ENCODE measurements at places on chromosomes 1 and 21.

DNA sequence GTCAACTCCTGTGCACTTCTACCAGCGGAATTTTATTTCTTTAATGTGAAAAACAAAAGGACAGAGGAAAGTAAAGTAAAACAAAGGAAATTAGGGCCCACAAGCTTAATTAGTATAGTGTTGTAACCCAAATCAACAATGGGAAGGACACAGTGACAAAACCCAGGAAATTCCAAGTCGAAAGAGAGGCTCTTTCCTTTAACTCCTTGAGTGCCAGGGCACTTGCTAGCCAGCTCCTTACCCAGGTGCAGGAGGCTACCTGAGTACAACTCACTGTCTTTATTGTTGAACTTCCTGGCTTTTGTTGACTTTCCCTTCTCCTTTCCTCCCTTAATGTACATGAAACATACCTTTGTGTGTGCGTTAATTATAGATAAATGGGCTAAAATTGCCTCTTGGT is 55.0 kb downstream of the PEX14 start:
- DNase-seq, result no peak

DNA sequence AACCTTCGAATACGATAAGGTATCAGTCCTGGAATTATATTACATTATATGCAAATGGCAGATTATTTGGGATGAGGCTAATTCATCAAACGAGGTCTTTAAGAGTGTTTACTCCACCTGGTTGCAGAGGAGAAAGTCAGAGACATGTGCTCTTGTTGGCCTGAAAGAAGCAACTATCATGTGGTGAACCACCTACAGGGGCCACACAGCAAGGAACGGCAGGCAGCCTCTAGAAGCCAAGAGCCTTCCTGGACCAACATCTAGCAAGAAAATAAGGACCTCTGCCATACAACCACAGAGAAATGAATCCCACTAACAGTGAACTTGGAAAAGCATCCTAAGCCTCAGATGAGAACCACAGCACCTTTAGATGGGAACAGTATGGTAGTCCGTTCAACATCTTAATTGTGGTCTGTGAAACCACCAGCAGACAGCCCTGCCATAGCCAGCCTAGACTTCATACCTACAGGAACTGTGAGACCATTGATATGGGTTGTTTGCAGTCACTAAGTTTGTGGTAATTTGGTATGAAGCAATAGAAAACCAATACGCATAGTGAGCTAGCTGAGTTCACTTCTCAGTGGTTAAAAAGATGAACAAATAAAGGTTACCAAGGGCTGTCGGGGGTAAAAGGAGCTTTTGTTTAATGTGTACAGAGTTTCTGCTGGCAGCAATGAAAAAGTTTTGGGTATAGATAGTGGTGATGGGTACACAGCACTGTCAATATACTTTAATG is 345.7 kb upstream of the RUNX1 start:
- DNase-seq, result no peak

DNA sequence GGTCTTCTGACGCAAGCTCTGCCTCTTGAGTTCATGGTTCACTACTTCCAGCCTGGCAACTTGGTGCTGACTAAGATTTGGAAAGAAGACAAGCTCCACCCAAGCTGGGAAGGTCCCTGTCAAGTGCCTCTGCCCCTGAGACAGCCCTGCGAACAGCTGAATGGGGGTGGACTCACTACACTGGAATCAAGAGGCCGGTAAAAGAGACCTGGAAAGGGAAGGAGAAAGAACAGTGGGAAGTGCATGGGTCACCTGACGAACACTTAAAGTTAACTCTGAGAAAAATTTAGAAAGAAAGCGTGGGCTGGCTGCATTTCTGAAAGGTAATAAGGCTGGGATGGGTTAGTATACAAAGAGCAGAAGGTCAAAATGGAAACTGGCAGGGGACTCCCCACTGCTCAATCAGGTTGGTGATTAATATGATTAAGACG is 26.1 kb upstream of the ZNF496 start:
- DNase-seq, result no peak

- DNase-seq, result no peak
These were observed 82.7 kb downstream of the BCAR3 start for GRCh38 chr1:93598861-93599439.

DNA sequence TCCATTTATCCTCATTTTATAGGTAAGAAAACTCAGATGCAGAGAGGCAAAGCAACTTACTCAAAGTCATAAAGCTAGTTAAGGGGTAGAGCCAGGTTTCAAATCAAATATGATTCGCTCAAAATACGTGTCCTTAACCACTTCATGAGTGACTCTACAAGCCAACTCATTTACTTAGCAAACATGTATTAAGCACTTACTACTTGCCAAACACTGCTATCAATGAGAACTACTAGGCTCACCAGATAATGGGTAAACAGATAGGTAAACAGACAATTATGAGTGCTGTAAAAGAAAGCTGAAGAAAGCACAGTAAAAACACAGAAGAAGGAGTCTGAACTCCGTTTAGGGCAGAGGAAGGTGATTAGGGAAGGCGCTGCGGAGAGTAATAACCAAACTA is 65.9 kb downstream of the WDR64 start:
- DNase-seq, result no peak

GRCh38 chr1:24089743-24090555 is 22.0 kb downstream of the MYOM3 start:
- no peak for DNase-seq

DNA sequence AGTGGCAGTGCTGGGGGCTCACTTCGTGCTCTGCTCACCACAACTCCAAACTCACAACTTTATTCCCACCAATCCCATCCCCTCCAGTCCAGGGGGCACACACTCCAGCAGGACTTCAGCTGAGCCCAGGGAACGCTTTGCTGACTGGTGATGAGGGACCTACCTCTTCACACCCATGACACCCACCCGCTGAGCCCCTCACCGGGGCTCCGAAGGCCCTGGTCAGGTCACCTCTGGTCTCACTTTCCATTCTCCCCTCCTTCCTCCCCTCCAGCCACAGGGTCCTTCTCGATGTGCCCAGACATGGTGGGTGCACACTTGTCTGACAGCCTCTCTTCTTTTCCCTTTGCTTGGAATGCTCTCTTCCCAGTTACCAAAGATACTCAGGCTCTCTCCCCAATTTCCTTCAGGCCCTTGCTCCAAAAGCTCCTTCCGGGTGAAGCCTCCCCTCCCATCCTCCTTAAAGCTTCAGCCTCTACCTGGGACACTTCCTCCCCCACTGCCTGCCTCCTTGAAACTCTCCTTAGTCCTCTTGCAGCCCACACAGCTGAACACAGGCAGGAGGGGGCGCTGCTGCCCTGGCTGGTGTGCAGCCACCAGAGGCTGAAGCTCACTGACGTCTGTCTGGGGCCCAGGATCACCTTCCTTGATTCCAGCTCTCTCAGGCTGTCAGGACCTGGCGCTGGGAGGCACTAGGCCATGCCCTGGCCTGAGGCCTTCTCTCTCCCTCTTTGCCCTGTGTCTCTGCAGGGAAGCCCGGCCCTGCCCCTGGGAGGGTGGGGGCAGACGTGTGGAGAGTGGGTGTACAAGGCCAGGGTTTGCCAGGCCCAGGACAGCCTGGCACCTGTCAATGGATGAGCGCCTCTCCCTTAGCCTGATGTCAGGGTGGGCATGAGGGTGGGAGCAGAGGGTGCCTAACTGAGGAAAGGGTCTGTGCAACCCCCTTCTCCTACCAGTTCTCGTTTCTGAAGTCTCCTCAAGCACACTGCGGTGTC is 1.6 kb downstream of the KCNE1 start:
- no peak for DNase-seq

DNA sequence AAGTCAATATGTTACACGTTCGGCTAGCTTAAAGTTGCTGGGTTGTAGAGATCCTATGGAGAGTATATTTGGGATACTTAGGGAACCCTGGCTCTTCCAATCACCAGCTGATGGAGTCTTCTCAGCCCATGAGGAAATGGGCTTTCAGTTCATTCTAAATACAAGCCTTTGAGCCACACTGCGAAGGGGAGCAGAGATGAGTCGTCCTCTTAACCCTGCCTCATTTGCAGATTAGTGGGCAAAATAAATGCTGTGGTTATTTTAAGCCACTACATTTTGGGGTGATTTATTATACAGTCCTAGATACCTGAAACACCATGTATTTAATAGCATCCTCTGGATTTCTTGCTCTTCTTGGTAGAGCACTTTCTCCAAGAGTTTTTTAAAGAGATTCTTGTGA is 19.0 kb upstream of the VCAM1 start:
- DNase-seq, result no peak

- no peak for DNase-seq
These were observed 8.0 kb downstream of the RGL1 start for GRCh38 chr1:183812686-183813569.

DNA sequence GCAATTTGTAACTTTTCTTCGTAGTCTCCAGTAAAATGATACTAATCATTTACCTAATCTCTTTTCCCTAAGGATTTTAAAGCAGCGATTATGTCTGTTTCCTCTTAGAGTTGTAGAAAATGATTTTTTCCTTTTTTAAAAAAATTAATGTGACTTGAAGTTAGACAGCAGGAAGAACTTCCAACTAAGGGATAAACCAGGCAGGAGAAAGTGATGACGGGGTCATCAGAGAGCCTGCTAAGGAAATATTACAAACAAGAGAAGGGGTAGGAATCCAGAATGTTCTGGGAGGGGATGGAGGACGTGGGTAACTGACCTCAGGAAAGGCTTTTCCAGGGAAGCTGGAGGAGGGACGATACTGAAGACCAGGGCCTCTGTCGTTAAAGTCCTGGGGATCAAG is 8.8 kb upstream of the ETV3L start:
- DNase-seq, result no peak

DNA sequence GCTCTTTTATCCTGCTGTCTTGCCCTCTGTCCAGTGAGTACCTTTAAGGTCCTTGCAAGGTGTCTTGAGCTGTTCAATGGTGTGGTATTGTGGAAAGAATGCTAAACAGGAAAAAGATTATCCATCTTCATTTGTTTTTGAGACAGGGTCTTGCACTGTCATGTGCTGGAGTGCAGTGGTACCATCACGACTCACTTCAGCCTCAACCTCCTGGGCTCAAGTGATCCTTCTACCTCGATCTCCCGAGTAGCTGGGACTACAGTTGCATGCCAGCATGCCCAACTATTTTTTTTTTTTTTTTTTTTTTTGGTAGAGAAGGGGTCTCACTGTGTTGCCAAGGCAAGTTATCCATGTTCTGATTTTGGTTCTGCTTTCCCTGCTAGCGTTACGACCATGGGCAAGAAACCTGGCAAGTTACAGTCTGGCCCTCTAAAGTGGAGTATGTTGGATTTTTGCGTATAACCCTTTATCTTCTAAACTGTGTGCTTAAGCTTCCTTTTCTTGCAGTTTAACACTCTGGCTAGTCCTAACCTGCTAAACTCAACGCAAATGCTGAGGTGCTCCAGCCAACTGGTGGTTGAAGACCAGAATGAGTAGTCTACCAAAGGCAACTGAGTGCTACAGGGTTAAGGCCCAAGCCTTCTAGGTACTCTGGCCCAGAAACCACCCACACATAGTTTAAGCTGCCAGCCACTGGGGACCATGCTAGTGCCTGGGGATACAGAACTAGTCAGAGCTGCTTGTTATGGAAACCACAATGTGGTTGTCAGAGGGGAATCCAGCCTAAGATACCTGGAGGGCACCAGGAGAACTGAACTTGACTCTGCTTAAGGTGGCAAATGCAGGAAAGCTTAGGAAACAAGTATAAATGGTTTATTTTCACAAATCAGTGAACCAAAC is 7.9 kb downstream of the RPL11 start:
- DNase-seq, result no peak

GRCh38 chr1:100583827-100584226 is 45.9 kb downstream of the GPR88 start:
- no peak for DNase-seq

DNA sequence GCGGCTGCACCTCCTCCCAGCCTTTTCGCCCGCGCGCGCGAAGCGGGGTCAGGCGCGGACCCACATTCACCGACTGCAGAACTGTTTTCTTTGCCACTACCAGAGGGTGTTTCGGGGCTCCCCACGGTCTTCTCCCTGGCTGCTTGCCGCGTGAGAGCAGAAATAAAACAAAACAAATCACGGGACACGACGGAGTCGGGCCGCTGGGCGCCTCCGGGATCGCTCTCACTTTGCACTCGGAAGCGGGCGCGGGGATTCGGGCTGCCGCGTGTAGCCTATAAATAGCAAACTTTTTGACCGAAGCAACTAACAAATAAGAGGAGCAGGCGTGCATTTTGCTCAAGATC is 412.3 kb upstream of the ESRRG start:
- DNase-seq, result no peak

- DNase-seq, result no peak
These were observed 34.5 kb upstream of the SERBP1 start for GRCh38 chr1:67464746-67465145.

GRCh38 chr1:153542956-153543711 is 2.4 kb upstream of the S100A5 start:
- DNase-seq, result no peak

GRCh38 chr1:78102082-78102481 is 56.3 kb downstream of the GIPC2 start:
- DNase-seq, result no peak

DNA sequence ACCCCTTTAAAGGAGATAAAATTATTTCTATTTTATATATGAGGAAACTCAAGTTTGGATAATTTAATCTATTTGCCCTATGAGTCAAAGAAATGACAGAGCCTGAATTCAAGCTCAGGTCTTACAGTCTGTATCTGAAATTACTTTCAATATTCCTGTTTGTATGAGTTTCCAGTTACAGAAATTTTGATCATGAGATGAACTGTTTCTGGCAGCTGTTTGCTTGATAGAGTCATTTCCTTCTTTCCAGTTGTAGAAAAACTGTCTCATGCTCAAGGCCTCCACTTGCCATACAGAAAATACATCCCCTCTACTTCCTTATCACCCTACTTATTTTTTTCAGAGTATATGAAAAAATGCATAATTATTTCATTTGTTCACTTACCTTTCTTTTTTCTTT is 87.6 kb downstream of the PTPRC start:
- DNase-seq, result no peak

DNA sequence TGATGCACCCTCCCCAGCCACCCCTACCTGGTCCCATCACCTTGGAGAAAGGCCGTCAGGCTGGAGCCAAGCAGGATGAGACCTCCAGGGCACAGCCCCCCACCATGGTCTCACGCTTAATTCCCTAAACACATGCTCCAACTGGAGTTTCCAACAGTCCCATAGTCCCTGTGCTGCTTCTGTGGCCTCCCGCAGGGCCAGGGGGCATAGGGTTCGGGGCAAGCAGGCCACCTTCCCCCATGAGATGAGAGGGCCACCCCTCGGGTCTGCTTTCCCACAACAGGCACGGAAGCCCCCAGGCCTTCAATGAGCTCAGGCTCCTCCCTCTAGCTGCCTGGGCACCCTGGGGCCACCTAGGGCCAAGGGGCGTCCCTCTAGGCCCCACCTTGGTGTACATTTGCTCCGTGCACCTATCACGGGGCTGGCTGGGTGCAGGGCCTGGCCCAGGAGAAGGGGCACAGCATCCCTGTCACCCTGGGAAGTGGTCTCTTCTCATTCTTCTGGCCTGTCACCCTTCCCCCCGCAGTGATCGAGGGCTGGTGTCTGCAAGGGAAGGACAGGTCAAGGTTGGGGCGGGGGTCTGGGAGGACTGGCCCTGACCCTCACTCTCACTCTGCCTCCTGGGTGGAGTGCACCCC is 42.4 kb downstream of the TRIM11 start:
- DNase-seq, result no peak

GRCh38 chr21:44713846-44714245 is 2.5 kb upstream of the TSPEAR start:
- DNase-seq, result no peak

- no peak for DNase-seq
These were observed 53.1 kb upstream of the PTCH2 start for GRCh38 chr1:44895919-44896734.
